Mesothelial cell of epicardium (in vitro differentiated cells): ENCODE measurements at places on chromosomes 1 and 21. TPM values are rescaled to one million over a fixed set of nuclear protein-coding genes. Genes with fewer than 3 reads are reported as not detected.
A peak's percentile ranks its signal among the peaks of the same experiment; 100 is the strongest.

- H3K27ac ChIP-seq: no peak overlapping the region
- no peak overlapping the region for H3K4me3 ChIP-seq
- H3K4me1 ChIP-seq: peaks cover 6% of the 10 kb centered on the region
- no peaks in the 10 kb centered on the region for H3K36me3 ChIP-seq
- H3K27me3 ChIP-seq: no peaks in the 10 kb centered on the region
- DNase-seq: no peak
Measured at GRCh38 chr1:98991127-98992012, 13.3 kb downstream of the PLPPR5 start.

DNA sequence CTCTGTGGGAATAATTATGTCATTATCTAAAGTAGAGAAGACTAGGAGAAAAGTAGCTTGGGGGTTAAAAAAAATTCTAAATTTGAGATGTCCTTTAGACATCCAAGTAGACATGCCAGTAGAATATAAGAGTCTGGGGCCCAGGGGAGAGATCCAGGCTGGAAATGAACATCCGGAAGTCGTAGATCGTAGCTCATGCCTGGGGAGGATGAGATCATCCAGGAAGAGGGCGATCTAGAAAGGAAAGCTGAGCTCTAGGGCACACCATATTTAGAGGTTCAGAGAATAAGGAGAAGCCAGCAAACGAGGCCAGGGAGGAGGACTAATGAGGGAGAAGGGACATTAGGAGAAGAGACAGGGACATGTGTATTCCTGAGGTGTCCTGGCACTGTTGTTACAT is 12.2 kb downstream of the NGF start:
- H3K27me3 ChIP-seq: no peaks in the 10 kb centered on the region
- no peak for DNase-seq
- no peaks in the 10 kb centered on the region for H3K36me3 ChIP-seq

DNA sequence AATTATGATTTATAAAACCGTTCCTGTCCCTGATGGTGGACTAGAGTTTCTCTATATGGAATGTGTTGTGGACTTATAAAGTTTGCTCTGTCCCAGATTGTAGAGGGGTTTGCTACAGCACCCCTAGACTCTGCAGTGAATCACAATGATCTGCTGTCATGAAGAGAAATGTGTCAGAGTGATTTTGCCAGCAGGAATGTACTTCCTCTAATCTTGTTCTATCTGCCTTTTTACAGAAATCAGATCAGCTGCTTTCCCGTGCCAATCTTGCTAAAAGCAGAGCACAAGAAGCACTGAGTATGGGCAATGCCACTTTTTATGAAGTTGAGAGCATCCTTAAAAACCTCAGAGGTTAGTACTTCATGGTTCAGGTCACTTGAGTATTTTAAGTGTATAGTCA is 52.0 kb downstream of the LAMC2 start:
- peaks cover 22% of the 10 kb centered on the region for H3K4me1 ChIP-seq
- DNase-seq: no peak

- no peaks in the 10 kb centered on the region for H3K27me3 ChIP-seq
- H3K36me3 ChIP-seq: no peaks in the 10 kb centered on the region
- H3K4me1 ChIP-seq: peaks cover 2% of the 10 kb centered on the region
- no peak for DNase-seq
- H3K27ac ChIP-seq: no peak overlapping the region
Measured at GRCh38 chr1:112988367-112988766, 32.4 kb upstream of the SLC16A1 start.

DNA sequence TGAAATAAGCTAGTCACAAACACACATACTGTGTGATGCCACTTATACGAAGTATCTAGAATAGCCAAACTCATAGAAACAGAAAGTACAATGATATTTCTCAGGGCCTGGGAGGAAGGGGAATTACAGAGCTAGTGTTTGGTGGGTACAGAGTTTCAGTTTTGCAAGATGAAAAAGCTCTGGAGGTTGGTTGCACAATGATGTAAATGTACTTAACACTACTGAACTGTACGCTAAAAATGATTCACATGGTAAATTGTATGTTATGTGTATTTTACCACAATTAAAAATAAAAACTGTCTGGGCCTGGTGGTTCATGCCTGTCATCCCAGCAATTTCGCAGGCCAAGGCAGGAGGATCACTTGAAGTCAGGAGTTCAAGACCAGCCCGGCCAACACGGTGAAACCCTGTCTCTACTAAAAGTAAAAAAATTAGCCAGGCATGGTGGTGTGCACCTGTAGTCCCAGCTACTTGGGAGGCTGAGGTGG is 15.3 kb upstream of the FHAD1 start:
- H3K4me1 ChIP-seq: no peaks in the 10 kb centered on the region
- H3K27me3 ChIP-seq: no peaks in the 10 kb centered on the region
- H3K36me3 ChIP-seq: no peaks in the 10 kb centered on the region
- no peak overlapping the region for H3K4me3 ChIP-seq

GRCh38 chr1:192706936-192707335 is 71.0 kb downstream of the RGS13 start:
- H3K27ac ChIP-seq: no peak overlapping the region
- DNase-seq: no peak
- peaks cover 28% of the 10 kb centered on the region for H3K4me1 ChIP-seq
- no peaks in the 10 kb centered on the region for H3K27me3 ChIP-seq
- H3K36me3 ChIP-seq: no peaks in the 10 kb centered on the region

DNA sequence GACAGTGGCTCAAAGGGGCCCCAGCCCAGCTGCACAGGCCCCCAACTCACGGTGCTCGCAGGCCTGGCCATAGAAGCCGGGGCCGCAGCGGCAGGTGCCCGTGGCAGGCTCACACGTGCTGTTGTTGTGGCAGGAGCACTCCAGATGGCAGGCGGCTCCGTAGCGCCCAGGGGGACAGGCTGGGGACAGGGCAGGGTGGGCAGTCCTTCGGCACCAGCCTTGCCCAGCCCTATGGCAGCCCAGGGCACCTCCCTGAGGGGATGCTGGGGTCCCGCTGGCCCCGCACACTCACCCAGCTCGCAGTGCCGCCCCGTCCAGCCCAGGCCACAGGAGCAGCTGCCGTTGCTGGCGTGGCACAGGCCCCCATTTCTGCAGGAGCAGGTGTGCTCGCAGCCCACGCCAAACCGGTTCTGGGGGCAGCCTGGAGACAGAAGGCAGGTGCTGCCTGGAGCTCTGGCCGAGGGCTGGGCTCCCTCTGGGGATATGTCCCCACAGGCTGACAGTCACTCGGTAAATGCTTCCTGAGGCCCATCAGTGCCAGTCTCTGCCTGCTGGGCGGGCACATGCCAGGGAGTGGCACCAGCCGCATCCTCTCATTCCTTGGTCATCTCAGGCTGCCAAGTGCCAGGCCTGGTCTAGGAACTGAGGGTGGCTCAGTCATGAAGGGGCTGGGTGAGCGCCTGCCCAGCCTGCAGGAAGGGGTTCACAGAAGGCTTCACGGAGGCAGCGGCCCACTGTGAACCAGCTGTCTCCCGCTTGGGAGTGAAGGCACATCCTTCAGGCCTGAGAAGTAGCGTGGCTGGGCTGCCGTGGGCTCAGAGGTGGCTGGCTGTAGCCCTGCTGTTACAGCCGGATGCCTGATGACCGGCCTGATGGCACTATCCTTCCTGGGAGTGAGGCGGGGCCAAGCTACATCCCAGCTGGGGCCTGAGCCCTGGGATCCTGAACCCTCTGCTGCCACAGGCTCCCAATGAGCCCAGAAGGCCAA is 40.1 kb downstream of the ARHGEF16 start:
- H3K4me3 ChIP-seq: no peak overlapping the region
- no peak for DNase-seq
- peaks cover 4% of the 10 kb centered on the region for H3K36me3 ChIP-seq
- H3K27me3 ChIP-seq: no peaks in the 10 kb centered on the region
- H3K4me1 ChIP-seq: peaks cover 5% of the 10 kb centered on the region
- no peak overlapping the region for H3K27ac ChIP-seq

DNA sequence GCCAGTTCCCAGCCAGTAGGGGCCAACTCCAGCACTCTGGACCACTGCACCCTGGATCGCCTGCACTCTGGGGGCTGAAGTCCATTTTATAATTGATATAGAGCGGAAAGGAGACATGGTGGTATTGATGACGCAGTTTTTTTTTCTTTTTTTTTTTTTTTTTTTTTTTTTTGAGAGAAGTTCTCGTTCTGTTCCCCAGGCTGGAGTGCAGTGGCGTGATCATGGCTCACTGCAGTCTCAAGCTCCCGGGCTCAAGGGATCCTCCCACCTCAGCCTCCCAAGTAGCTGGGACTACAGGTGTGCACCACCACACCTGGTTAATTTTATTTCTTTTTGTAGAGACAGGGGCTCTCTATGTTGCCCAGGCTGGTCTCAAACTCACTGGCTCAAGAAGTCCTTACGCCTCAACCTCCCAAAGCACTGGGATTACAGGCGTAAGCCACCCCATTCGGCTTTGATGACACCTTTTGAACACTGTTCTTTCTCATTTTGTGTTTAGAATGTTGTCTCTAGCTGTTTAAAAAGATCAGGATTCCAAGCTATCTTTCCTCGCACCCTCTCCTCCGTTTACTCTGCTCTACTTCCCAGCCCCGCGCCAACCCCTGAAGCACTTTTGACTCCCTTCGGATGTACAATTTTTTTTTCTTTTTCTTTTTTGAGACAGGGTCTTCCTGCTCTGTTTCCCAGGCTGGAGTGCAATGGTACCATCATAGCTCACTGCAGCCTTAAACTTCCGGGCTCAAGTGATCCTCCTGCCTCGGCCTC is 960 bp downstream of the MX2 start:
- no peaks in the 10 kb centered on the region for H3K4me1 ChIP-seq
- peak; percentile 13 for DNase-seq
- H3K27me3 ChIP-seq: peaks cover 9% of the 10 kb centered on the region
- no peaks in the 10 kb centered on the region for H3K36me3 ChIP-seq

DNA sequence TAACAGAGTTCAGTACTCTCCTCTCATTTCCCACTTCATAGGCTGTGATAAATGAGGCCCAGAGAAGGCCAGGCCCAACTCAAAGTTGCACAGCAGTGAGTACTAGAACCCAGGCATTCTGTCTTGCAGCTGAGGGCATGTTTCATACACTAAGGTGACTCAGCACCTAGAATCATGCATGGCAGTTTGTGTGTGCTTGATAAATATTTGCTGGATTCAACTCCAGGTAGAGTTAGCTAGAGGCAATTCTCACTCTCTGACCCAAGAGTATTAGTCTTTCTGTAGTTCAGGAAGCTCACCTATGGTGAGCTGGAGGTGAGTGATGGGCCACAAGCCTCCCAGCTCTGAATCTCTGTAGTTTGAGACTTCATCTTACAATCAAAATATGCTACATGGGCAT is 10.7 kb downstream of the NKAIN1 start:
- no peak overlapping the region for H3K27ac ChIP-seq
- peaks cover 4% of the 10 kb centered on the region for H3K4me1 ChIP-seq
- H3K27me3 ChIP-seq: no peaks in the 10 kb centered on the region
- H3K36me3 ChIP-seq: no peaks in the 10 kb centered on the region
- no peak for DNase-seq

Gene HHIPL2
- 0.20 to 1.3 TPM (median 0.97 TPM) in 3 replicates for total RNA-seq

Gene GFI1
- 0.34 to 0.58 TPM (median 0.41 TPM) in 3 replicates for total RNA-seq

Gene AKT3
- total RNA-seq: 107 to 113 TPM (median 110 TPM) in 3 replicates
